Hair follicular keratinocyte (primary cell): ENCODE measurements at places on chromosomes 5 and 9. TPM values are rescaled to one million over a fixed set of nuclear protein-coding genes. Genes with fewer than 3 reads are reported as not detected.

STOM gene
- 87.2 and 99.7 TPM in 2 replicates for total RNA-seq

RUFY1 gene
- total RNA-seq, result 15.8 and 24.1 TPM in 2 replicates

SLC4A9 gene
- total RNA-seq, result not detected in 2 replicates

TUT7 gene
- 21.0 and 28.4 TPM in 2 replicates for total RNA-seq

ANXA2R gene
- total RNA-seq, result 0.15 and 0.31 TPM in 2 replicates

HAPLN1 gene
- not detected in 2 replicates for total RNA-seq

ZNF454 gene
- total RNA-seq, result 0.08 and 0.16 TPM in 2 replicates

SPEF2 gene
- 0.46 and 2.3 TPM in 2 replicates for total RNA-seq

SET gene
- total RNA-seq, result 299 and 428 TPM in 2 replicates

CEL gene
- total RNA-seq, result 0.08 and 1.2 TPM in 2 replicates

TMEM252 gene
- total RNA-seq, result not detected in 2 replicates

RANBP17 gene
- total RNA-seq, result 1.6 and 3.3 TPM in 2 replicates

GPR151 gene
- not detected in 2 replicates for total RNA-seq

ACOT12 gene
- not detected in 2 replicates for total RNA-seq

LCN1 gene
- total RNA-seq, result not detected in 2 replicates

SLC34A3 gene
- not detected in 2 replicates for total RNA-seq

CNTNAP3B gene
- 1.4 and 3.5 TPM in 2 replicates for total RNA-seq

OMD gene
- total RNA-seq, result not detected in 2 replicates

ORM2 gene
- total RNA-seq, result not detected in 2 replicates

FST gene
- total RNA-seq, result 223 and 230 TPM in 2 replicates

RPP25L gene
- total RNA-seq, result 33.7 and 42.5 TPM in 2 replicates

FOXD4L4 gene
- total RNA-seq, result not detected in 2 replicates

PCDHB14 gene
- total RNA-seq, result 0.04 TPM in 1 of 2 replicates, not detected in the other

C9orf153 gene
- total RNA-seq, result not detected in 2 replicates
